ENCODE measurements at places on chromosomes 12 and 14.

GRCh38 chr12:24226745-24227350, 277.4 kb upstream of the SOX5 start:
- peak; percentile 66 for DNase-seq

DNA sequence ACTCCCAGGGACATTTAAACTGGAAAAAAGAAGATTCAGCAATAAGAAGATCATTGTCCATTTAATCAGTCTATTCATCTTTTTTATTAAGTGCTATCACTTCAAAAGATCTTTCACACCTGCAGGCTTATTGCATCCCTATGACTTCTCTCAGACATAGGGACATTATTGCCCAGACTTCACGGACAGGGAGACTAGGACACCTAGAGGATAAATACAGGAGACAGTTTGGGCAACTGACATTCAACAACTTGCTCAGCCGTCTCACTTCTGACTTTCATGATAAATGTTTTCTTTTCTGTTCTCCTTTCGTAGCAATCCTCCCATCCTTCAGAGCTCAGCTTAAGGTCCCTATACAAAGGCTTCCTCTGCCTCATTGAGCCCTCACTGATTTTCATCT, 84.3 kb downstream of the TMEM30B start:
- DNase-seq = no peak

GRCh38 chr12:131857908-131858850, 30.0 kb downstream of the MMP17 start:
- no peak for DNase-seq

- no peak for DNase-seq
These were observed 12.2 kb downstream of the EVL start for GRCh38 chr14:100077441-100077840.

- peak; percentile 84 for DNase-seq
These were observed 60.7 kb upstream of the DCD start for GRCh38 chr12:54708826-54709225.

DNA sequence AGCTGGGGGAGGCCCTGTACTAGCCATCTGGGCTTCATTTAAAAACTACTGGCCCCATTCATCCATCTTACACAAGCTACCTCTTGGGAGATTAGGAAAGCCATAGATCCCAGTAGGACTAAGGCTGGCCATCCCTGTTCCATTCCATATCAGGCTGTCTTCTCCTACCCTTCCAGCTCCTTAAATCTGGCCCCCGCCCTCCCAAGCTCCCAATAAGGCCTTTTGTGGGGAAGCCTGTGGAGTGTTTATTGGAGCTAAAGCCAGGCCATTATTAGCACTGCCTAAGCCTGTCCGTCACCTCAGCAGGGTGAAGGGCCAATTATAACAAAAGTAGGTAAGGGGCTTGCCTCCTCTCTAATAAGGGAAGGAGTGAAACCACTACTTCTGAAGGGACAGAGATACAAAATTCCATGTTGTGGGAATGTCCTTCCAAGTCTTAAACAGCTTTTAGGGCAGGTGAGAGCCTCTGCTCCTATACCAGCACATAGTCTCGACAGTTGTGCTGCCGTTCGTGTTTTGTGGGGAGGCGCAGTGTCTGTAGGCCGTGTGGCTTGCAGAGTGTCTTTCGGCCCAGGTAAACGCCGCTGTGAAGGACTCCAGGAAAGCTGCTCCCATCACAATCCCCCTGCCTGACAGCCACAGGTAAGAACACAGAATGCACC, 3.7 kb downstream of the MYL6 start:
- no peak for DNase-seq

- DNase-seq = no peak
These were observed 40.2 kb upstream of the CCDC196 start for GRCh38 chr14:66445936-66446335.

- DNase-seq = no peak
These were observed 21.6 kb downstream of the CORO1C start for GRCh38 chr12:108709697-108710096.

GRCh38 chr12:96242597-96242996, 48.4 kb downstream of the ELK3 start:
- peak; percentile 26 for DNase-seq
